Colonic mucosa (tissue), 4 donors: ENCODE measurements at places on chromosomes 13 and 19. TPM values are rescaled to one million over a fixed set of nuclear protein-coding genes. Genes with fewer than 3 reads are reported as not detected.

MEIOSIN gene
- not detected for total RNA-seq

SHISA7 gene
- not detected for total RNA-seq

ZNF490 gene
- total RNA-seq, result 6.2 TPM

F10 gene
- total RNA-seq, result 1.5 TPM

THSD8 gene
- total RNA-seq, result 6.5 TPM

EFNA2 gene
- total RNA-seq, result 72.8 TPM

MAP1S gene
- total RNA-seq, result 48.1 TPM

KLHL1 gene
- total RNA-seq, result 0.11 TPM

SLC5A5 gene
- not detected for total RNA-seq

ZNF709 gene
- 2.0 TPM for total RNA-seq

NLRP11 gene
- 0.07 TPM for total RNA-seq

DNA sequence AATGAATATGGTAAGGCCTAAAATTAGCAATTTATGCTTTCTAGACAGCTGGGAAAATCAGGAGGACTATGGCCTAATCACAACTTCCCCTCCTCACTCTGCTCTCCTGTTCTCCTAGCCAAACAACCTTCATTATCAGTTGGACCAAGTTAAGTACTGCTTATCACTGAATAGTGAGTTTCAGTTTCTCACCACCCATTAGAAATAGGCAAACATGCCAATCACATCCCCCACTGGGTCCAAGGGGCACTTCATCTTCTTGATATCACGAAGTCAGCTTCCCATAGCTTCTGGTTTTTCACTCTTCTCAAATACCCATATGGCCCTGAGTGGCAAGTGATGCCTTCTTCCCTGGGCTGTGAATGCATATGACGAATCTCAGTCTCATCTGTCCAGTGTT lies 689.6 kb downstream of the SLITRK5 start:
- DNase-seq, result no peak

- no peak for DNase-seq
Observed at GRCh38 chr19:29964171-29964570, 22.1 kb downstream of the URI1 start.

DNA sequence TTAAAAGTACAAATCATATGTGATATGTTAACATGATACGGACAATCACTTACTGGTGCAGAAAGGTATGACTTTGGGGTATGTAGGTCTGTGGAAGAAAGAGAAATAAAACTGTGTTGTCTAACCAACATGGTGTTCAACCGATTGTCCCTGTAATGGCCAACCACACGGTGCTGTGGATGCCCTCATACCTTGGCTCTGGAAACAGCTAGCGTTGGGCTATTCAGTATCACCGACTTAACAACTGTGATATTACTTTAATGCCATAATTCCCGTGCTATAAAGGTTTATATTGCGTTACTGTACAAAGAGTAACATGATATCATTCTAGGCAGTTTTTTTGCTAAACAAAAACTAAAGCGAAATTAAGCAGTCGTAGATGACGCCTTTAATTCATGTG lies 448.3 kb downstream of the EFNB2 start:
- no peak for DNase-seq

DNA sequence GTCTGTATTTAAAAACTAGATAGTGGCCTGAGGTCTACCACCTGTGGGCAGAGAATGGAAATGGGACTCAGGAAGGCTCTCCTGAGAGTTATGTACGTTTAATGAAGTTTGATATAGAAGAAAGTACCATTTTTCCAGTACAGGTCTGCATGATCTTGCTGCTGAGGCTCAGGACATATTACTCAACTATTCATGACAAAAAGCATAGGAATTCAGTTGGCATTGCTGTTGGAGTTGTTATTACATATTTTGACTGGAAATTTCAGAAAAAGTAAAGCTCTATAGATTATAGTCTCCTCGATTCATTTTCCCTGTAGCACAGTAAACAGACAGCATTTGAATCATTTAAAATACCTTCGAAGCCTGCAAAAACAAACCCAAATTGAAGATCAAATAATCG lies 469.8 kb downstream of the DCT start:
- DNase-seq, result no peak

DNA sequence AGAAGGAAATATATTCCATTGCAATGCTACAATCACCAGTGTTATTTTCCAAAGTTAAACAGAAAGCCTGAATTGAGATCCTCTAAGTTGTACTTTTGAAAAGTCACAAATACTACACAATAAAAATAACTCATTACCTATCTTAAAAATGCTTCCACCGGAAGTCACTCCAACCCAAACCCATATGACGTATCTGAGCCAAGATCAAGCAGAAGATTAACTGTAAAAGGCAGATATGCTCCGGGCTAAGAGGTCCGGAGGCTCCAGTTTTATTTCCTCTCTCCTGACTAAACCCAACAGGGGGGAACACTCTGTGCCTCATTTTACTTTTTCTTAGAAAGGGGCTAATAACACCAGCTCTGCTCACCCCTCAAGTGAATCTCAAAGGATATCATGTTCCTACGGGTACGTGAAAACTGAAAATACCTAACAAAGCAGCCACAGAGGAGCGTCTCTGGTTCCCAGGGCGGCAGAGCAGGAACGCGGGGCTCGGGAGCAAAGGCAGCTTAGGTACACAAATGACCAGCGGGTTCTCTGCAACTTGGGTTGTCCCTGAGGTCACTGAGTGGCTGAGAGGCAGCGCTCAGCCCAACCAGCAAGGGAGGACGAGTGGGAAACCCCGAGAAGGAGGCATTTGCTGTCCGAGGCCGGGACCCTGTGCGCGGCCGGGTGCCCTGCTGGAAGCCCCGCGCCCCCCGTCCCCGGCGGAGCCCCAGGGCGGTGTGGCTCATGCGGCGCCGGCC lies 750 bp downstream of the RAB20 start:
- no peak for DNase-seq

DNA sequence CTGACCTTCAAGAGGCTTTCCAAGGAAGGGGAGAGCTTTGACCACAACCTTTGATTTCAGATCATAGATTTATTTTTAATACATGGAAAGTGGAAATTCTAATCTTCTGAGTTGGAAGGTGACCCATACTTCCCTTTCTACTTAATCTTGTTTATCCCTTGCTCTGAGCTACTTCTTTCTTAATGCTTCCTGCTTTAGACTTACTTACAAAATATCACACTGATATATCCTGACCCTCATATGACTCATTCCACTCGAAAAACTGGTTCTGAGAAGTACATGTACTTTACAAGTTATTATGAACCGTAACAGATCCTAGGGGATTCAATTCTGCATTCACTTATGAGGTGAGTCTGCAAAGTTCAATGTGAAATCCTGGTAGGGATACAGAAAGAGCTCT lies 76.2 kb upstream of the IRS2 start:
- no peak for DNase-seq

GRCh38 chr19:28687296-28687695 lies 525.7 kb downstream of the UQCRFS1 start:
- no peak for DNase-seq

GRCh38 chr13:76223565-76223964 lies 587.4 kb downstream of the LMO7 start:
- DNase-seq, result no peak

DNA sequence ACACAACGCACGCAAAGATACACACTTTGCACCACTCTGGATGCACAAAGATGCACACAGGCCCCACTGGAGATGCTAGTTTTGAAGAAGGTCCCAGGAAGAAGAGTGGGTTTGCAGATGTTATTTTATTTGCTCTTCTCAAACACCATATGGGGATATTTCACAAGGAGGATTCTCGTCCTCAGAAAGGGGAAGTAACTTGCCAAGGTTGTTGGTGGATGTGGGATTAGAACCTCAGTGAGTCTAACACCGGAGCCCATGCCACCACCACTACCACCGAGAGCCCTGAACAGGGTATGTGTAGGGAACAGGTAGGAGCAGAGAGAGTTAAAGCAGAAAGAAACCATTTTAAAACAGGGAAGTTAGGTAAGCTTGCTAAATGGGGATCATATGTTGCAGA lies 9.6 kb upstream of the CEACAM6 start:
- no peak for DNase-seq

DNA sequence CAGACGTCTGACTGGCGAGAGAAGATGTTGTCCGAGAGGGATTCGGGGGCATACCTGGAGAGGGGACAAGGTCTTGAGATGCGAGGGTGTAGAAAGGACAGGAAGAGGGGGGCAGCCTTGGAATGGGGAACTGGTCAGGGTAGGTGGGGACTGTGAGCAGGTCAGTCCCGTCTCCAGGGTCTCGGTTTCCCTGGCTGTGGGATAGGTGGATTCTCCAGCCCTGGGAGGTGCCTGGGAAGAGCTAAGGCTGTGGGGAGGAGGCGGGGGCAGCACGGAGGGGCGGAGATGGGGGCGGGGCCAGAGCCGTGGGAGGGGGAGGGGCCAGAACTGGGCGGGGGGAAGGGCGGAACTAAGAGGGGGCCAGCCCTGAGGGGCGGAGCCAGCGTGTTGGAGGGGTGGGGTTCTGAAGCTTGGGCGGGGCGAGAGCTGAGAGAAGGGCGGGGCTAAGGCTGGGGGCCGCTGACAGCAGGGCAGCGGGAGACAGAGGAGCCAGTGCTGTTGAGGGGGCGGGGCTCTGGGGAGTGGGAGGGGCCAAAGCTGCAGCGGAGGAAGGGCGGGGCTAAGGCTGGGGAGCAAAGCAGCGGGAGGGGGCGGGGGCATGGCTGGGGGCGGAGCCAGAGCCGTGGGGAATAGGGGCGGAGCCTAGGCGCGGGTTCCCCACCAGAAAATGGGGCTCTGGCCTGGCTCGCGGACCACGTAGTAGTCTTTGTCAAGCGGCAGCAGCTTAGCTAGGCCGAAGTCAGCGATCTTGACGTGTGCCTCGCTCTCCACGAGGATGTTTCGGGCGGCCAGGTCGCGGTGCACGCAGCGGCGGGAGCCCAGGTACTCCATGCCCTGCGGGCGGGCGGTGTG lies 9.5 kb upstream of the INSL3 start:
- DNase-seq, result peak; percentile 92

DNA sequence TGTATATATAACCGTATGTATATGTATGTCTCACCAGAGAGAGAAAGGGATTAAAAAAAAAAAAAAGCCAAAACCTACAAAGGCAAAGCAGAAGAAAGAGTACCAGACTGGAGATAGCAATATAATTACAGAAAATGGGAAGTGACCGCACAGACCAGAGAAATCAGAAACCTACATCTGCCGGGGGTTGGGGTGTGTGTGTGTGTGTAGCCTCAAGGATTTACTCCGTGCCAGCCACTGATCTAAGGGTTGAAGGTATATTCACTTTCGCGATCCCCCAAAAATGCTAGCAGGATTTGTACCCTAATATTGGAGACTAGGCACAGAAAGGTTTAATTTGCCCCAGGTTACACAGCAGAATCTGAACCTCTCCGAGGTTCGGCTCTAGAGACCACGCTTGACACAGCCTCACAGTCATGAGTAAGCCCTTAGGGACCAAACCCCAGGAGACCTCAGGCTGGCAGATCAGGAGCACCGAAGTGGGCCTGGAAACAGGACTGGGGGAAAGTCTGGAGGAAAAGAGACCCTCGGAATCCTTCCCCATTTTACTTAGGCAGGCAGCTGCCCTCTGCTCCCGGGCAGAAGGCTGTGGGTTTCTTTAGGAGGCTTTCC lies 14.8 kb downstream of the ARL11 start:
- no peak for DNase-seq

DNA sequence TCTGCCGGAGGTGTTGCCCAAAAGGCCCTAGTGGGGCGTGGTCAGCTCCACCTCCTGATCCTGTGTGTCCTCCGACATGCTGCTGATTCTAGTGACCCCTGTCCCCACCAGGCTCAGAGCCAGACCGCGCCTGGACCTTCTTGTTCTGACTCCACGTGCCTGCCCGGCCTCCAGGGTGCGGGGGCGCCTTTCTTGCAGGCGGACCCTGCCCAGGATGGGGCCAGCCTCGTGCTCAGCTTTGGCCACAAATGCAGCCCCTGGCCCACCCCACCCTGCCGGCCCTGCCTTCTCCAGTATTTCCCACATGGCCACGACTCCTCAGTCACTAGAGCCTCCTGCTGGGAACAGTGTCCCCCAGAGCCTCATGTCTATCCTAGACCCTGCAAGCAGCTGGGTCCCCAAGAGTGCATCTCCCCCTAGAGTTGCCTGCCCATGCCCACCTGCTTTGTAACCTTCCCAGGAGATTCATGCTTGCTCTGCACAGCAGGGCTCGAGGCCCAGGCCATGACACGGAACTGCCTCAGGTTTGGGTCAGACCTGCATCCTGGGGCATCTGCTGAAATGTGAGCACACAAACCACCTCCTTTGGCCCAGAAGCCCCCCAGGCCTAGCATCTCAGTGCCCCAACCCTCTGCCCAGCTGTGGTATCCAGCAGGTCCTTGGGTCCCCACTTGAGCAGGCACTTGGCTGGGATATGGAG lies 27.0 kb downstream of the TMEM161A start:
- DNase-seq, result no peak

DNA sequence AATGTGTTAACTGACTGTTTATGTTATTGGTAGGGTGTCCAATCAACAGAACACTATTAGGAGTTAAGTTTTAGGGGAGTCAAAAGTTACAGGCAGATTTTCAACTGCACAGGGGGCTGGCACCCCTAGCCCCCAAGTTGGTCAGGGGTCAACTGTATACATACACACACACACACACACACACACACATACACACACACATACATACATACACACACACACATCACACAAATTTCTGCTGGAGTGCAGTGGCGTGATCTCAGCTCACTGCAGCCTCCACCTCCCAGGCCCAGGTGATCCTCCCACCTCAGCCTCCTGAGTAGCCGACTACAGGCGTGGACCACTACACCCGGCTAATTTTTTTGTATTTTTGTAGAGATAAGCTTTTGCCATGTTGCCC lies 10.2 kb downstream of the LRRC4B start:
- no peak for DNase-seq

GRCh38 chr13:75437582-75438318 lies 44.2 kb downstream of the TBC1D4 start:
- DNase-seq, result no peak

DNA sequence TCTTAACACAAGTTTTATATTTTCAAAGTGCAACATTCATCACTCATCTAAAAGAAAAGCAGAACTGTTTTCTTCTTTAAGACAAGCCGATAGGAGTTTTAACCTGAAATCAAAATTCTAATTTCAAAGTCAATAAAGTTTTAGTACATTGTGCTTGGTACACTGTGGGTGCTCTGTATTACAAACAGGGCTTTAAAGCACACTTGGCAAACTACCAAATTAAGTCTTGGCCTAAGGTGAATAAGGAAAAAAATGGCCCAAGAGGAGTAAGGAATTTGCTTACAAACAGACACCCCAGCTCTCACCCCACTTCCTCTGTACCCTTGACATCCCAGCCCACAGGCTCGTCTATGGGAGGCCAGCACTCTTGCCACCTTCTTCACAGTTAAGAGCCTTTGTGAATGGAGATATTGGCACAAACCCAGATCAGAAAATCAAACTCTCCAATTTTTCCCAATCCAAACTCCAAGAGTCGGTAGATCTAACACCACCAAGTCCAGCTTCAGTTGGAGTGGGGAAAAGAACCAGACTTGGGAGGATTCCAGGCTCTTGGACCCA lies 66.0 kb downstream of the ABCC4 start:
- DNase-seq, result no peak

GRCh38 chr13:73366241-73366640 lies 307.4 kb downstream of the KLF5 start:
- no peak for DNase-seq

- peak; percentile 19 for DNase-seq
Observed at GRCh38 chr13:50713523-50714248, 129.8 kb downstream of the DLEU7 start.
